Effector memory CD8-positive, alpha-beta T cell (primary cell): ENCODE measurements at places on chromosomes 2 and 18.
A peak's percentile ranks its signal among the peaks of the same experiment; 100 is the strongest.

DNA sequence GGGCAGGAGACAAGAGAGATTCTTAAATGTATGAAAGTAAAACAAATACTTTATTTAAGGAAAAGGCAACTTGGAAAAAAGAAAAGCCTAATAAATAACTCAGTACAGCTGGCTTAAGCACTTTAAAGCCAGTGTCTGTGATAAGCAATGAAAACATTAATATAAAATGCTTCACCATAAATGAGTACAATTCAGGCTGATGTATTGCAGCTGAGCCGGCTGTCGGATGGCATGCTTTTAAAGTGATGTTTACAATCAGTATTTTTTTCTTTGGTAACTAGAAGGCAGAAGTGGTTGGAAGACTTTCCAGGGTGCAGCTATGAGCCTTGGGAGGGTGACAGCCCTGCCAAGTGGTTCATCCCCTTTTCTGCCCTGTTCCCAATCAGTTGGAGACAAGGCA is 58.7 kb upstream of the CELF4 start:
- H3K4me3 ChIP-seq: no peak overlapping the region
- no peaks in the 10 kb centered on the region for H3K36me3 ChIP-seq
- DNase-seq: no peak
- H3K4me1 ChIP-seq: no peaks in the 10 kb centered on the region

DNA sequence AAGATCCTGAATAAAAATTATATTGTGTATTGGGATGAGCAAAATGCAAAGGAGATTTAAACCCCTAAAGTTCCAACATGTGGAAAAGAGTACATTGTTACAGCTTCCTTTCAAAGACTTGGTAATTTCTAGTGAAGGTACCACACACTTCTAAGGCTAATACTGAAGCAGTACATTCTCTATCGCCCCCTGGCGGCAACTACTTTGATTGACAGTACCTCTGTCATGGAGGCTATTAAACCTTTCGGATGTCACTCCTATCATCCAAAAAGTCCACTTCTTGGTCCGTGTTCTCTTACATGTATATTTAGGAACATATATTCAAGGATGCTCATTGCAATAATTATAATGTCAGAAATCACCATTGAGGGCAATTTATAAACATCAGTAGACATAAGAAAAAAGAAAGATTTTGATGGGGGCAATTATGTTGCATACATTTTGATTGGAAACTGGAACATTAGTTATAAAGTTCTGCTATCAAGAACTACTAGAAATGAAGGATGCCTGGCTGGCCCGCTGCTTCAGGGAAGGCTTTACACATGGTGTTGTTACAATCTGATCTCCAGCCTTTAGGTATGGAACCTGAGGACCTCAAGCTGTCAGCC is 601.6 kb downstream of the CPS1 start:
- no peaks in the 10 kb centered on the region for H3K36me3 ChIP-seq
- peak; percentile 10 for DNase-seq
- no peak overlapping the region for H3K4me3 ChIP-seq
- no peaks in the 10 kb centered on the region for H3K4me1 ChIP-seq
- no peaks in the 10 kb centered on the region for H3K27me3 ChIP-seq

DNA sequence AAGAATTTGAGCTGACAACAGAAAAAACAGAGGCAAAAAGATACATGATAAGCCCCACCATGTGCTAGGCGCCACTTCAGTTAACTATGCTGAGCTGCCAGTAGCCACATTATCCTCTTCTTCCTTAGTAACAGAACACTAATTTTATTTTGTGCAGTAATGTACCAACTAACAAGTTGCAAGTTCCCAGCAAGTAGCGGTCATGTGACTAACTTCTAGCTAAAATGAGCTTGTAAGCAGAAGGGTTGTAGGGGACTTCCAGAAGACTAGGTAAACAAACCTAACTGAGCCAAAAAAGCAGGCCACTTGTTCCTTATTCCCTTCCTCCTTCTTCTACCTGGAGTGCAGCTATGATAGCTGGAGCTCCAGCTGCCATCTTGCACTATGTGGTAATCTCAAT is 75.5 kb downstream of the DTNB start:
- no peaks in the 10 kb centered on the region for H3K27me3 ChIP-seq
- H3K4me3 ChIP-seq: no peak overlapping the region
- peaks cover 6% of the 10 kb centered on the region for H3K36me3 ChIP-seq
- H3K27ac ChIP-seq: no peak overlapping the region
- DNase-seq: no peak

GRCh38 chr2:138213084-138213483 is 248.8 kb downstream of the HNMT start:
- no peak overlapping the region for H3K4me3 ChIP-seq
- no peaks in the 10 kb centered on the region for H3K27me3 ChIP-seq
- H3K4me1 ChIP-seq: no peaks in the 10 kb centered on the region
- no peak for DNase-seq
- no peak overlapping the region for H3K27ac ChIP-seq

GRCh38 chr2:231640641-231641111 is 48.0 kb downstream of the TEX44 start:
- H3K27me3 ChIP-seq: peaks cover 7% of the 10 kb centered on the region
- H3K4me3 ChIP-seq: no peak overlapping the region
- no peak for DNase-seq

DNA sequence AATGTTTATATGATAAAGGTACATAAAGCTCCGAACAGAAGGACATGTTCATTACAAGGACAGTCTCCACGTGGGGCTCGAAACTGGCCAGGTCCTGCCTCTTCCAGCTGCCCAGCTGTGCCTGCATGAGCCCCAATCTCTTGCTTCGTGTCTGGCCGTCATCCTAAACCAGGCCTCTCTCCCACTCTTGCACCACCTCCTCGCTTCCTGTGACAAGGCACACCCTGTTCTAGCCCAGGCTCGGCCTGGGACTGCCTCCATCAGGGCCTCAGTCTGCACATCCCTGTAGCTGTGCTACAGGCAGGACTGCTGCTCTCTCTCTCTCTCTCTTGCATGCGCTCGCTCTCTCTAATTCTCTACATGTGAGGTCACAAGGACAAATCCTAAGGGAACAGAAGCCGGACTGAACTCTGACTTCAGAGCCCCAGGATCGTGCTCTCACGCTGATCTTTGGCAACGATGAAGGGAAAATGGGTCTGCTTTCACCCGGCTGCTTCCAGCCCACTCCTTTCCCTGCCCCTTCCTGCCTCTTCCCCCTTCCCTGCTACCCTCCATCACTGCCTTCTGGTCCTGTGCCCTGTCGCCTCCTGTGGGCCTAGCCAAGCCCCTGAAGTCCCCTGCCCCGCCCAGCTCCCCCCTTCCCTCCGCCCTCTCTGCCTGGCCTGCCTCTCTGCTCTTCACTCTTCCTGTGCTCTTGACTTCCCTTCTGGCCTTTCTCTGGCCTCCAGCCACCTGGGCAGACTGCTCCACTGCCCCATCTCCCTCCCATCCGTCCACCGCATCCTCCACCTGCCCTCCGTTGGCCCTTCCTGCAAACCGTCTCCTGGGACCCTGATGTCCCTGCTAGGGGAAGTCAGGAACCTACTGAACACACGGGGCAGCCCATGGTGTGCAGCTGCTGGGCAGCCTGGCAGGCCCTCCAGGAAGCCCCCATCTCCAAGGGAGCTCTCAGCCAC is 7.8 kb upstream of the GPR55 start:
- peaks cover 45% of the 10 kb centered on the region for H3K27me3 ChIP-seq
- DNase-seq: no peak
- H3K4me1 ChIP-seq: peaks cover 32% of the 10 kb centered on the region
- peaks cover 7% of the 10 kb centered on the region for H3K36me3 ChIP-seq
- H3K27ac ChIP-seq: no peak overlapping the region
- H3K4me3 ChIP-seq: peak overlapping the region; percentile 74

DNA sequence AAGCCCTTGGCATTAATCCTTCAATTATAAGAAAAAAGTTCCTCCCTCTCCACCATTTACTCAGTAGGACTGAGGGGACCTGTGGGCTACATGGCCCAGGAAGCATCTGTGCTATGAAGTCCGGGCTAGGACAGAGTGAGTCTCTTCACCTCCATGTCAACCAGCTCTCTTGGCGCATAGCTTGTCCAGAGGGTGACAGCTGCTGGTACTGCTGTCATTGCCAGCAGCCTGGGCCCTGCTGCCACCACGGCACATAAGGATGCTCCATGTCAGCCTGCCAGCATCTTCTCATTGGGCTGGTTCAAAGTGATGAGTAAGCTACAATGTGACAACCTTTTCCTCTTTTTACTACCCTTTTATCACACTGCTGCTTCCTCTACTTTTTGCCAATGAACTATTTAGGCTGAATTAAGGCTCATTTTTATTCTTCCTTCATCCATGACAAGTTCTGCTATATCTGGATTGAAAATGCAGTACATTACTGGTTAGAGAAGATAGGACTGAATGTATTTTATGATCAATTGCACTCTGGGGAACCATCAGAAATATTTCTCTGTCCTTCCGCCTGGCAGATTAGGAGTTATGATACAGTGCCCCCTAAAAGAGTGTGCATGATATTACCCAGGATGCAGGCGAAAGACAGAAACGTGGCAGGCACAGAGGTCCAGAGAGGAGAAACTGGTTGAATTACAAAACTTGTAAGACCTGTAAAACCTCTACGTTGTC is 258.9 kb upstream of the TNP1 start:
- H3K27ac ChIP-seq: no peak overlapping the region
- no peak overlapping the region for H3K4me3 ChIP-seq
- H3K27me3 ChIP-seq: peaks cover 11% of the 10 kb centered on the region
- no peaks in the 10 kb centered on the region for H3K4me1 ChIP-seq

GRCh38 chr2:152504618-152505017 is 169.6 kb downstream of the FMNL2 start:
- no peak overlapping the region for H3K4me3 ChIP-seq
- H3K27ac ChIP-seq: no peak overlapping the region
- DNase-seq: no peak
- peaks cover 6% of the 10 kb centered on the region for H3K27me3 ChIP-seq
- no peaks in the 10 kb centered on the region for H3K36me3 ChIP-seq

GRCh38 chr2:147927053-147927588 is 82.3 kb downstream of the ACVR2A start:
- H3K27ac ChIP-seq: no peak overlapping the region
- no peak overlapping the region for H3K4me3 ChIP-seq
- no peak for DNase-seq
- H3K27me3 ChIP-seq: no peaks in the 10 kb centered on the region
- peaks cover 4% of the 10 kb centered on the region for H3K36me3 ChIP-seq

DNA sequence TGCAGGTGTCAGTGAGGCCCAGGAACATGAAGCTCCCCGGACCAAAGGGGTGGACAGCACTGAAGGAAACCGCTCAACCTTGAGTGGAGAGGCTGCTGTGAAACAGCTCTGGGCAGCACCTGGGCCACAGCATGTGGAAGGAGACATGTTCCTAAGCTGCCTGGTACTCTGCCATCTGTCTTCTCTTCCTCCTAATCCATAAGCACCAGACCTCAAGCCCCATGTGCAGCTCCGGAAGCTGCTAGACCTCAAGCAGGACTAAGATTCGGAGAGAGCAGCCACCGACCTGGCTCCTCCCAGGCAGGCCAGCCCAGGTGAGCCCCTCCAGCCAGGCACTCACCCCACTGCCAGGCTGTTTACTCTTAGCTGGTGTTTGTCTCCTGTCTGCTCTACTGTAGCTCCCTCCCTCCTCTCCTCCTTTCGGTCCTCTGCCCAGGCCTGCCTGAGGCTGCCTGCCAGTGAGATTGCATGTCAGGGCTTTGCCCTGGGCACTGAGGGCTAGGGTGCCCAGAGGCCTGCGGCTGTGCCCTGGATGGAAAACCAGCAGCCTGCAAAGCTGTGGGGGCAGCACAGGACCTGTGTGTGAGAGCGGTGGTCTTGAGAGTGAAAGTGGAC is 53.7 kb downstream of the BCL11A start:
- H3K4me3 ChIP-seq: no peak overlapping the region
- H3K36me3 ChIP-seq: peaks cover 4% of the 10 kb centered on the region
- no peak for DNase-seq
- H3K27me3 ChIP-seq: peaks cover 29% of the 10 kb centered on the region

DNA sequence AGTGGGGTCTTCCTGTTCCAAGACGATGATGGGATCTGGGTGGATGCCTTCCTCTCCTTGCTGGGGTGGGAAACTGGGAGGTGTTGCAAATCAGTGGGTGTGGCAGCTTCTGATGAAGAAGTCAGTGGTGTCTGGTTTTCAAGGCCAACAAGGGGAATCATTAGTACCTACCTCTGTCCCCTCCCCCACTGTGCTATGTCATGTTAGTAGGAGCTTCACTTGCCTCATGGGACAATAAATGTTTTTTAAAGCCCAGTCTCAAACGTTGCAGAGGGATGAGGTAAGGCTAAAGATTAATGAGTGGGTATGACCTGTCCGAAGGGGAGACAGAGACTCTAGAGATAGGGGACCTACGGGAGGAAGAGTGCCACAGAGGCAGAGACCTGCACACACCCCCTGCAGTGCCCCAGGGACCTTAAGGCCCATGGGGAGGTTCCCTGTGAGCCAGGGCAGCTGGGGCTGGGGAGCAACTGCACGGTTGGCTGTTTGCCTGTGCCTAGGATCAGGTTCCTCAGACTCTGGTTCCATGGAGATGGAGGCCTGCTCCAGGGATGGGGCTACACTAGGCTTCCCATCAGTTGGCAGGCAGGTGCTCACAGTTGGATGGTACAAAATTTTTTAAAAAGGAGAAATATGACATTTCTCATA is 37.8 kb upstream of the SLC1A4 start:
- H3K4me1 ChIP-seq: peaks cover 19% of the 10 kb centered on the region
- DNase-seq: no peak
- H3K36me3 ChIP-seq: no peaks in the 10 kb centered on the region
- H3K27me3 ChIP-seq: no peaks in the 10 kb centered on the region
- H3K4me3 ChIP-seq: no peak overlapping the region

DNA sequence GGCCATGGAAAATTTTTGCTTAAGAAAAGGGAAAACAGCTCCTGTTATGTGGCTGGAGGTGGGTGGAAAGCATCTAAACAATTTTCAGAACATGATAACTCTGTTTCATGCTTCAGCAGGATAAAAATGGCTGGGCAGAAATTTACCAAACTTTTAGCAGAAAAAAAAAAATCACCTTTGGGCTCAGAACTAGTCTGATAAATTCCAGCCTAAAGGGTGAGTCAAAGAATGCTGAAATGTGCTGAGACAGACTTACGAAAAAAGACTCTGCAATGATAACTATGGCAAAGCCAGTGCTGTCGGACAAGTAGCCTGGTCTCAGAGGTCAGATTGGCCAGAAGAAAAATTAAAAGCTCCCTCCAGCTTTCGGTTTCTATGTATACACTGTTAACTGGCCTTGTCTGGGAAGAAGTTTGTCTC is 123.6 kb downstream of the LRATD1 start:
- no peak overlapping the region for H3K4me3 ChIP-seq
- H3K27me3 ChIP-seq: no peaks in the 10 kb centered on the region
- H3K4me1 ChIP-seq: no peaks in the 10 kb centered on the region
- H3K36me3 ChIP-seq: no peaks in the 10 kb centered on the region
- no peak for DNase-seq

GRCh38 chr2:182949572-182950189 is 83.2 kb upstream of the FRZB start:
- DNase-seq: no peak
- H3K36me3 ChIP-seq: peaks cover 6% of the 10 kb centered on the region
- H3K4me1 ChIP-seq: no peaks in the 10 kb centered on the region
- H3K4me3 ChIP-seq: no peak overlapping the region
- H3K27ac ChIP-seq: no peak overlapping the region

- no peaks in the 10 kb centered on the region for H3K27me3 ChIP-seq
- no peak overlapping the region for H3K4me3 ChIP-seq
- no peaks in the 10 kb centered on the region for H3K4me1 ChIP-seq
These were observed 11.5 kb upstream of the RNU4ATAC start for GRCh38 chr2:121519153-121519552.

- H3K36me3 ChIP-seq: no peaks in the 10 kb centered on the region
- H3K27me3 ChIP-seq: peaks cover 41% of the 10 kb centered on the region
- H3K27ac ChIP-seq: no peak overlapping the region
- H3K4me1 ChIP-seq: no peaks in the 10 kb centered on the region
- no peak for DNase-seq
These were observed 144.9 kb downstream of the DDX1 start for GRCh38 chr2:15736396-15737180.
